ENCODE measurements at places on chromosomes 7 and 10.

GRCh38 chr7:26091933-26092332 is 60.1 kb upstream of the NFE2L3 start:
- no peak for DNase-seq

DNA sequence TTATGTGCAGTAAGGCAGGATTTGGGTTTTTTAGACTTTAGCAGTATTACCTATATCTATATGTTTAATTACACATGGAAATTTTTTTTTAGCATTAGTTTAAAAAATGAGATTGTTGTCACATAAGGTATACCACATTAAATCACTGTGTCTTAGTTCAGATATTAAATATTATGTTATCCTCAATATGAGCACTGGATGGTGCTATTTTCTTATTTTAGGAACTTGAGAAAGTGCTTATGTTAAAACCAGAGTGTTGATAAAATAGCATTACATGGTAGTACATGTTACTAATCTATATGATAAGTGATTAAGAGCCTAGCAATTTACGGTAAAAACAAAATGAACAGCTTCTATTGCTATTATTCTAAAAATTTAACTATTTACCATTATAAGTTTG is 28.8 kb downstream of the MIOS start:
- peak; percentile 31 for DNase-seq

- DNase-seq: no peak
These were observed 14.7 kb downstream of the GRID2IP start for GRCh38 chr7:6536262-6537260.

GRCh38 chr7:30974605-30975255 is 11.0 kb downstream of the GHRHR start:
- DNase-seq: peak; percentile 38

GRCh38 chr7:47968847-47969774 is 10.3 kb downstream of the HUS1 start:
- peak; percentile 52 for DNase-seq

GRCh38 chr7:143048827-143049226 is 3.3 kb upstream of the OR6V1 start:
- DNase-seq: no peak

DNA sequence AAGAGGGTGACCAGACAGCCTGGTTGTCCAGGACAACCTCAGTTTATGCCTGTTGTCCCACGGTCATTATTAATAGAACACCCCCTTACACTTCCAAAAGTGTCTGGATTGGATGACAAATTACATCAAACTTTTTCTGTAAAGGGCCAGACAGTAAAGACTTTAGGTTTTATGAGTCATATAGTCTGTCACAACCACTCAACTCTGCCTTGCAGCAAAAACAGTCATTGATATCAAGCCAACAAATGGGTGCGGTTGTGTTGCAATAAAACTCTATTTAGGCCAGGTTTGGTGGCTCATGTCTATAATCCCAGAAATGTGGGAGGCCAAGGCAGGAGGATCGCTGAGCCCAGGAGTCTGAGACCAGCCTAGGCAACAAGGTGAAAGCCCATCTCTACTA is 66.7 kb upstream of the ATP6V0A4 start:
- peak; percentile 79 for DNase-seq

- peak; percentile 98 for DNase-seq
These were observed 107.3 kb downstream of the LRRN3 start for GRCh38 chr7:111198255-111198654.

GRCh38 chr10:5711642-5712041 is 27.0 kb downstream of the TASOR2 start:
- DNase-seq: no peak

Data from AG10803 (cell line).